ENCODE measurements at places on chromosomes 16 and 17. TPM values are rescaled to one million over a fixed set of nuclear protein-coding genes. Genes with fewer than 3 reads are reported as not detected.

The HSD11B2 gene
- not detected for total RNA-seq

The GDPD3 gene
- total RNA-seq, result 0.73 TPM

The WFDC1 gene
- total RNA-seq, result 10.4 TPM

The MMP25 gene
- total RNA-seq, result 0.12 TPM

The CCDC200 gene
- not detected for total RNA-seq

The CRISPLD2 gene
- 200 TPM for total RNA-seq

Data from hair follicle dermal papilla cell (primary cell).